ENCODE measurements at places on chromosomes 3 and 15.

DNA sequence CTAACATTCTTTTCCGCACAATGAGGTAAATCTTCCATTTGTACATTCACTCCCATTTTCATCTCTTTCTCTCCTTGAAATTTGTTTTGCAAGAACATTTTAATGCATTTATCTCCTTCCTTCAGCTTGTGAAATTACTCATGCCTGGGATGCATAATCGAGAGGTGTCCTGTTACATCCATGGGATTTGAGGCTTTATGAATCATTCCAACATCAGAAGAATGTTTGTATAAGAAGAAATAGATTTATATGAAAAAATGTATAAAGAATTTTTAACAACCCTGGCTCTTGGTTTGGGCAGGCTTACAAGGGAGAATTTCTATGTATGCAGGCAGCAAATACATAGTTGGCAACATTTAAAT lies 93.2 kb upstream of the MBNL1 start:
- DNase-seq, result no peak

GRCh38 chr3:155553780-155554179 lies 191.1 kb downstream of the PLCH1 start:
- DNase-seq, result no peak

- DNase-seq, result no peak
Observed at GRCh38 chr3:190773948-190774347, 88.5 kb downstream of the GMNC start.

GRCh38 chr15:65949011-65949410 lies 79.7 kb downstream of the RAB11A start:
- DNase-seq, result no peak

DNA sequence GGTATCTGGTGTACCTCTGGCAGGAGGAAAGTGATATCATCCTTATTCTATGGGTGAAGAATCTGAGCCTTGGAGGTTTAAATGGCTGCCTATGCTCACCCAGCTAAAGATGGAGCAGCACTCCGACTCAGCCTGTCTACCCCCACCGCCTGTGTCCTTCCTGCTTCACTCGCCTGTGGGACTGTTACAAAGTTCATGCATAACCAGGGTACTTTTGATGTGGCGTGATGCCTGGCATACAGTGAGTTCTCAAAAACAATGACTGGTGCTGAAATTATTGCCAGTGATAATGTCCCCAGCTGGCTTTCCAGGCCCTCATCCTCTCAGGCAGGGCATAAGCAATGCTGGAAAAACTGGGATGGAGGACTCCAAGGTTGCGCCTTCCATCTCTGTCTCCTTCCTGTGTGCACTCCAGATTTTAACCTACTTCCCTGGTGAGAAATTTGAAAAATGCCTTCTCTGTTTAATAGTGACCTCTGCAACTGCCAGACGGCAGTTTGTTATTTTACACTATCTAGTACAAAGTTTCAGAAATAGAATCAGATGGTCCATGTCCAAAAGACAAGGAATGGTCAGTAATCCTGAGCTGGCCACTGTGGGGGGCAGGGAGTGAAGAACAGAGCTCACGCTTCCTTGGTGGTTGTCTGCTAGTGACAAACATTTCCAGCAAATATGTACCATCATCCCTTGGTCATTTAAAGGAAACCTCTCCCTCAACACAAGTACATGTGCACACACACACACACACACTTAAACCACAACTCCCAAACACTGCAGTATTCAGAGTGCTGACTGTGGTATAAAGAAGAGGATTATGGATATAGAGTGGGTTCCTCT lies 86.5 kb upstream of the NMNAT3 start:
- DNase-seq, result no peak

DNA sequence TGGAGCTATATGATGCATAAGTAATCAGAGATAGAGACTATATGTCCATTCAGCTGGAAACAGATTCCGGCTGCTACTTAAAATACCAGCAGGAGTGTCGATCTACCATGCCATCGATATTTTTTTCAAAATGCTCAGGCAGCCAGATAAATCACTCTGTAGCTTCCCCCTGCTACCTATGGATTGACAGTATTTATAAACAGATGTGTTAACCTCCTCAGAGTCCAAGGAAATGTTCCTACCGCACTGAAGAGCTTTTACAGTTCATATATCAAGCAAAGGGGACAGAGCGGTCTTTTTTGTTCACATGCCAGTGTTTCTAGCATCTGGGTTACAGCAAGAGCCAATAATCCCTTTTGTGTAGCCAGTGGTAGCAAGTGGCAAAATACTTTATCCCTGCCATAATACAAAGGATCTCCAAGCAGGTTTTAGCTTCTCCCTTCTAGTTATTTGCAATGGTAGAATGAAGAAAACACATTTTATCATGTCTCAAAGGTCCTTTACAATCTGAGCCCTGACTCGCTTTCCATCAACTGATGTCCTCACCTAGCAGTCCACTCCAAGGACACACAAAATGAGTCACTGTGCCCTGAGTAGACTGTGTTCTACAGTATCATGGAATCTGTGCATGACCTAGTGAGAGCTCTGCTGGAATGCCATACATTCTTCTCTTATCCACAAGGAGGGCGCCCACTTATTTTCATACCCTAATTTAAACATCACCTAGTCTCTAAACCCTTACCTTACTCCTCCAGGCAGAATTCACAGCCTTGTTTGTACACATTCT lies 507.0 kb downstream of the TBL1XR1 start:
- no peak for DNase-seq

All from pancreas (tissue), 10 donors.